ENCODE measurements at places on chromosomes 4 and X.

DNA sequence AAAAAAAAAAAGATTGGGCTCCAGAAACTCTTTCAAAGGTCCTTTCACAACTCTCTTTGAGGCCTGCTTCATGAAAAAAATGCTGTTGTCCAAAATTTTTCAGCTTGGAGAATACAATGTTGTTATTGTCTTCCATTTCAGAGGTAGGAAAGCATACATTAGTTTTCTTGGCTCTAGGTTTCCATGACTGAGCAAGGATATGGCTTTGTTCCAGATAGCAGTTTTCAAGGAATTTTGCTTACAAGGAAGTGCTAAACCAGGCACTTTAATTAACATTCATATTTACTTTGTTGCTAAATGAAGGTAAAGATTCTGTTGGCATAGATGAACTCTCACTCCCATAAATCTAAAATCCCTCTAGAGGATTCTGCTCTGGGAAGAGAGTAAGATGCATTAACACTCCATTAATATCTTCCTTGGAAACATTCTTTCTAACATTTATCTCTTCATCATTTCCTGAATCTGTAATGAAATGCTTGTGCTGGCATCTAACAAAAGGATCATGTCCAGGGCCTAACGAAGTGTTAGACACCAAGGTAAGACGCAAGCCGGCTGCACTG is 118.4 kb downstream of the COL25A1 start:
- no peak for DNase-seq

DNA sequence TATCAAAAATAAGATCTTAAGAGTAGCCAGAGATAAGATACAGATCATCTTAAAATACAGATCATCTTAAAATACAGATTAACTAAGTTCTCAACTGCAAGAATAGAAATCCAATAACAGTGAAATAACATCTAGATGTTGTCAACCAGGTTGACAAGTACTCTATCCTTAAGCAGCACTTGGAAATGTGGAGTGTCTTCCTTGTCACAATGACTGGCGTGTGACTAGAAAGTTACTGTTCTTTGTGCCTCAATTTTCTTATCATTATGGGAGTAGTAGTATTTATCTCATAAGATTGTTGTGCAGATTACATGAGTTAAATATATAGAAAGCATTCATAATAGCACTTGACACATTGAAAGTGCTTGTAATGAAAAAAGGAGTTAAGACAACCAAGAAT is 25.8 kb upstream of the HPGDS start:
- no peak for DNase-seq

- no peak for DNase-seq
Measured at GRCh38 chr4:160180211-160180610, 1077.3 kb downstream of the RAPGEF2 start.

GRCh38 chr4:89110541-89110985 is 770 bp upstream of the TIGD2 start:
- no peak for DNase-seq

- no peak for DNase-seq
Measured at GRCh38 chr4:105277702-105278101, 131.0 kb downstream of the TET2 start.

DNA sequence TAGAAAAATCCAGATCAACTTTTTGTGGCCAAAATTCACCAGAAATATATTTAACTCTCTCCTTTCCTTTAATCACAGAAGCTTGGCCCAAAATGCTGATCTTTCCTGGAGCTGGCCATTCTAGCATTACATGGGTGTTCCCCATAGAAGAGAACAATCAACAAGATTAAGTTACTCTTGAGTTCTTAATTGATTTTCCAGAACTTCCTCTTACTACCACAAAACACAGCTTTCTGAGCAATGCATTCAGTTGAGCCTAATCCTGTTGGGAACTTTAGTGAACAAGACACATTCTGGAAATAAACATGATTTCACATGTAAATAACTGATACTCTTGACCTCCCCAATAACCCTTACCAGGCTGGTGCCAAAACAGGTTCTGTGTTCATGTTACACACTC is 45.4 kb upstream of the STIM2 start:
- no peak for DNase-seq

DNA sequence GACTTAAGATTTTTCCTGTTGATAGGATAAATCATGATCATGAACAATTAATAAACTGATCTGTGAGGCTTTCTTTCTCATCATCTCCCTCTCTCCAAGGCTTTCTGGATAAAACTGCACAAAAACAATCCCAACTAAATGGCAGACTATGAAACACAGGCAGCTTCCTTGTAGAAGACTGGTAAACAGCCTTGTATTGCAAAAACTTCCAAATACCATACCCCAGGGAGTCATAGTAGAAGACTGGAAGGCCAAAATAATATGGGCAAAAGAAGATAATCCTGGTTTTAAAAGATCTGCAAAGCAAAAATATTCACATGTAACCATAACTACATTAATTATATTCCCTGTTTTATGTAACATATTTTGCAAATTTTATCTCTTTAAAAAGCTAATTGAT is 113.0 kb downstream of the ANAPC10 start:
- DNase-seq, result no peak

DNA sequence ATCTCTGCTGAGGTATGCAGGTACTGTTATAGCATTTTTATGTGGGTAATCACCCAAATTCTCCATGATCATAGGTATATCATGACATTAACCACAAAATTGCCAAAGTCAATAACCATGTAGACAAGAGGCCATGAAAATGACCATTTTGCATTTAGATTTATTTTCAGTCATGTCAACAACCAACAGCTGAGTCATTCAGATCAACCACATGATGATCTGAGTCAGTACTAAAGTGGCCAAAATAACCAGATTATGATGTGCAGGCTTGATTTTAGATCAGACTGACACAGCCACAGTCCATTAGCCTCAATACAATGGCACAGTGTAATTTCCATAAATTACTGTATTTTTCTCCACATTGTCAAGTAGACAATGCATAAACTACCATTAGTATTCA is 240.5 kb downstream of the GRIA3 start:
- DNase-seq, result no peak

DNA sequence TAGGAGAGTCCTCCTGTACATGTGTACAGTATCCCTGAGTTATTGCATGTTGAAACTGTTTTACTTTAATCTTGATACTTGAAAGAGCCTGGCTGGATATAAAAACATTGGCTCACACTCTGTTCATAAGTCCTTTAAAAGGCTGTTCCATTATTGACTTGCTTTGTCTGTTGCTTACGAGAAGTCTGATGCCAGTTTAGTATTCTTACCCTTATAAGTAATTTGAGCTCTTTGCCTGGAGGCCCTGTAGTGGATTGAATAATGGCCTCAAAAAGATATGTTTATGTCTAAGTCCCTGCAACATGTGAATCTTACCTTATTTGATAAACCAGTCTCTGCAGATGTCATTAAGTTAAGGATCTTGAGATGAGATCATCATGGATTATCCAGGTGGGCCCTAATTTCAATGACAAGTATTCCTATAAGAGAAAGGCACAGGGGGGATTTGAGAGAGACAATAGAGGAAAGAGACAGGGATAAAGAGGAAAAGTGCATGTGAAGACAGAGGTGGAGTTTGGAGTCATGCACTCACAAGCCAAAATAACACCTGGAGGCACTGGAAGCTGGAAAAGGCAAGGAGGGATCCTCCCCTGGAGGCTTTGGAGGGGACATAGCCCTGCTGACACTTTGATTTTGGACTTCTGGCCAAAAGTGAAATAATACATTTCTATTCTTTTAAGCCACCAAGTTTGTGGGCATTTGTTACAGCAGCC is 98.1 kb downstream of the IRF2 start:
- no peak for DNase-seq

GRCh38 chr4:29276150-29276549 is 1444.0 kb upstream of the PCDH7 start:
- DNase-seq, result no peak

DNA sequence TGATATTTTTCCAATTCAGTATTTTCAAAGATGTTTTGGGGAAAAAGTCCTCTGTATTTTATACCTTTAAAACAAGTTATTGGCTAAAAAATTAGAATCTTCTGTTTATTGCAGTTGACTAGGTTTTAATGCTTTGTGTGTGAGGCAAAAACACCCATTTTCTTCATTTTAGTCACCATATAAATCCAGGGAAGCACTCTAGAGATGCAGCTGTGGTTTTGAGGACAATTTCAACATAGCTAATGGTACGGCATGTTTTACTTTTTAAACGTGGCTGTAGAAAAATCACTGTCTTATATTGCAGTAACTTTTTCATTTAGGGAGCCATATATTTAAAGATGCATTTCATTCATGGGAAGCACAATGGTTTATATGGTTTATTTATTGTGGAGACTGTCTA is 129.1 kb upstream of the PITX2 start:
- no peak for DNase-seq

- DNase-seq, result no peak
Measured at GRCh38 chrX:112513154-112513553, 166.6 kb downstream of the LHFPL1 start.

DNA sequence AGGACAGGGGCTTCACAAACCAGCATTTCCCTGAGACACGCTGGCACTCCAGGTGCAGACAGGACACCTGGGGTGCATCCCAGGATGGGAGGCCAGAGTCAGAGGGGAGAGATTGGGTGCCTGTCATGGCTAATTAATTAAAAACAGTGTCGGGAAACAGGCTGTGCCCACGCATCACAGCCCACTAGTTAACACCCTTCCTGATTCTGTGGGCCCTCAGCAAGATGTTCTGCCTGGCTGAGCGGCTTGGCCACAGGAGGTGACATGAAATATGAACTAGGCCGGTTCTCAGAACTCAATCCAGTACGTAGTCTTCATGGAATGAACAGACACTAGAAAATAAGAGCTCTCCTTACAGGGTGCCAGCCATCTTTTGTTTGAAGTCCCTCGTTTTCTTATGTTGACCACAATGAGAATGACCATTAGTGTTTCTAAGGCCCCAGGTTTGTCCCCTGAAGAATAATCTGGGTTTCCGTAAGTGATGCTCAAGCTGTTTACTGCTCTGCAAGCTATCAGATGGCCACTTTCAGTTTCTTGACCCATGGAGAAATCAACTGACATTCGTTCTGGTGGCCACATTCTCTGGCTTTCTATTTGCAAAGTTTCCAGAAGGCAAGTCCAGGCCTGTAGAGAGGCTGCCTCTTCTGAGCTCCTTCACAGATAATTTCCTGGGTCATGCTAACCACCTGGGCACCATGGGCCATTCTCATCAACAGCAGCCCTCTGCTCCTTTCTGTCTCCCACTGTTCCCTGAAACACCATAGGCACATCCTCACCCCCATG is 72.3 kb downstream of the SLC34A2 start:
- DNase-seq, result no peak

DNA sequence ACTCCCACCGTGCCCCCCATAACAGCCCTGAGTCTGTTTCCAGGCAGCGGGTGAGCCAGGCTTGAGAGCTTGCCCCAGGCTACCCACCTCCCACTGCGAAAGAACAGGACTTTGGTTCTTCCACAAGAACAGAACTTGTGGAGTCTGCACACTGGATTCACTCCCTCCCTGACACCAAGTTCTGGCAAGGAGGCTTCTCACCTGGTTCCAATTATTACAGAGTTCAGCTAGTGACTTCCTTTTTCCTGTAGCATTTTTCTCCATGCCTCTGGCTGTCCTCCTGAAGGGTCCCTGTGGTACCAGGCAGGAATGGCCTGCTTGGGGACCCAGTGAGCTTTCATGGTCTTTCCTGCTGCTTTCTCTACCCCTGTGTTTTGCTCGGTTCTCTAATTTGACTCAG is 208.6 kb upstream of the SFRP2 start:
- DNase-seq, result no peak

- DNase-seq, result no peak
Measured at GRCh38 chr4:99461623-99462401, 26.7 kb upstream of the ADH7 start.

DNA sequence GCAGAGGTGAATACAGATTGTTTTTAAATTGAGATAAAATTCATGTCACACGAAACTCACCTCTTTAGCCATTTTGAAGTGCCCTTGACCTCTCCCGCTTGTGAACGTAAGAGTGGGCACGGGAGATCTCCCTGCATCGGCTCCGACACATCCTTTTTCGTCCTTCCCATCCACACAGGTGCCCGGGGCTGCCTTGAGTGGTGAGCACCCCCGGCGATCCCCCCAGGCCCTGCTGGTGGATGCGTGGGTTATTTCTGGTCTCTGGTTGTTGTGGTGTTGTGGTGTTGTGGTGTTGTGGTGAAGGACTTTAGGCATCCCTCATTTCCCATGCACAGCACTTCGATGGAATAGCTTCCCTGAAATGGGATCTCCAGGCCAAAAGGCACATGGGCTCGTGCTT is 46.1 kb downstream of the PSAPL1 start:
- DNase-seq, result no peak

- DNase-seq, result peak; percentile 21
Measured at GRCh38 chrX:136780763-136781162, at the start of gene ARHGEF6. TSS of gene ARHGEF6 (minus strand) at chrX:136780932. CDS start at chrX:136780882, 50 bp downstream.

DNA sequence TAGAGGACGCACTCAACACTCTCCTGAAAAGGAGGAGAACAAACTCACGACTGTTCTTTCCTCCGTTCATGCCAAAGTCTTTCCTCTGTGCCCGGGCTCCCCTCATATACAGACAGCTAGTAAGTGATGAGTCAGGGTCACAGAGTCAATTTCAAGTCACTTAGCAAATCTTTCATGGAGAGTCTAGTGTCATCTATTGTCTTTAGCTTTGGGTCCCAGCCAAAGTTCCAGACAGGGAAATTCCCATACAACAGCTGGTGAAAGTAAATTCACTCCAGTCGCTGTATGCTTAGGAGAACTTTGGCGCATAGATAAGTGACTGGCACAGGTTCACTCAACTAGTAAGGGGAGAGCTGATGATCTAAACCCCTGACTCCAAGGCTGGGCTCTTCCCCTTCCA is 226.5 kb downstream of the MID1 start:
- DNase-seq, result no peak

DNA sequence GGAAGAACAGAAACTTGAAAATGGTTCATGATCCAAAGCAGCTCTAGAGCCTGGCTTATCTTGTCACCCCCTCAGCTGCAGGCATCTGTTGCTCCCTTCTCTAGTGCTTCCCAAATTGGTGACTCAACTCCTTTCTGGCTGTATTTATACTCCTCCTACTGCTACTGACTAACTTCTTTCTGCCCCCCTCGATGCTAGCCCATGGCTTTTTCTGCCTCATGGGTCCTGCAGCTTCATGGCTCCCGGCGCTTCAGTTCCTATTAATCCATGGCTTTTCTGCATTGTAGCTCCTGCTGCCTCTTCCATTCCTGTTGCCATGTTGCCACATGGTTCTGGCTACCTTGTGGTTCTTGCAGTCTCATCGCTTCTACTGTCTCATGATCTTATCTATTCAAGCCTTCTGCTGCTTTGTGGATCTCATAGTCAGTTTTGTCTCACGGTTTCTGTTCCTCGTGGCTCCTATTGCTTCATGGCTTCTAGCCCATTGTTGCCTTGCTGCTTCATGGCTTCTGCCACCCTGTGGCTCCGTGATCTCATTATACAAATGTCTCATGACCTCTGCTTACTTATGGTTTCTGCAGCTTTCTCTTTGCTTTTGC is 48.1 kb downstream of the SMC1A start:
- DNase-seq, result peak; percentile 68
